Mesothelial cell of epicardium (in vitro differentiated cells): ENCODE measurements at places on chromosomes 5 and 9. TPM values are rescaled to one million over a fixed set of nuclear protein-coding genes. Genes with fewer than 3 reads are reported as not detected.

Gene CCDC183
- total RNA-seq = 25.1 to 29.1 TPM (median 26.5 TPM) in 3 replicates

Gene PDE4D
- total RNA-seq = 101 to 106 TPM (median 105 TPM) in 3 replicates

Gene SPATA31D1
- not detected in 3 replicates for total RNA-seq

Gene SCGB3A2
- 0.49 TPM in 1 of 3 replicates, not detected in the others for total RNA-seq

Gene SLC27A4
- total RNA-seq = 18.5 to 19.9 TPM (median 19.0 TPM) in 3 replicates

Gene ADAMTS19
- 12.8 to 14.8 TPM (median 13.2 TPM) in 3 replicates for total RNA-seq

Gene SPINK5
- 19.8 to 20.8 TPM (median 19.8 TPM) in 3 replicates for total RNA-seq

Gene TNC
- total RNA-seq = 20.1 to 22.8 TPM (median 21.5 TPM) in 3 replicates

Gene ZNF483
- 12.2 to 13.0 TPM (median 12.6 TPM) in 3 replicates for total RNA-seq

Gene ZDHHC11B
- 0.69 to 0.90 TPM (median 0.74 TPM) in 3 replicates for total RNA-seq

Gene CDH9
- total RNA-seq = 0.65 to 1.2 TPM (median 0.66 TPM) in 3 replicates

Gene SELENOP
- total RNA-seq = 84.5 to 95.8 TPM (median 86.9 TPM) in 3 replicates

Gene NREP
- total RNA-seq = 756 to 790 TPM (median 778 TPM) in 3 replicates
